Left lung (tissue), 14 donors: ENCODE measurements at places on chromosomes 4 and X. TPM values are rescaled to one million over a fixed set of nuclear protein-coding genes. Genes with fewer than 3 reads are reported as not detected.

PNMA5 gene
- total RNA-seq = not detected

NAP1L2 gene
- 2.5 TPM for total RNA-seq

SLITRK2 gene
- total RNA-seq = 0.61 TPM

VCX3A gene
- total RNA-seq = not detected

FRAS1 gene
- total RNA-seq = 17.9 TPM

FAM9A gene
- not detected for total RNA-seq

KIT gene
- total RNA-seq = 9.6 TPM

MBNL3 gene
- total RNA-seq = 20.4 TPM

LDB2 gene
- total RNA-seq = 74.0 TPM
